ENCODE measurements at places on chromosomes 11 and 22.

GRCh38 chr22:25282671-25283561 lies 63.5 kb downstream of the CRYBB2 start:
- DNase-seq: no peak

- DNase-seq: no peak
Measured at GRCh38 chr11:13362596-13363109, 85.1 kb downstream of the BMAL1 start.

DNA sequence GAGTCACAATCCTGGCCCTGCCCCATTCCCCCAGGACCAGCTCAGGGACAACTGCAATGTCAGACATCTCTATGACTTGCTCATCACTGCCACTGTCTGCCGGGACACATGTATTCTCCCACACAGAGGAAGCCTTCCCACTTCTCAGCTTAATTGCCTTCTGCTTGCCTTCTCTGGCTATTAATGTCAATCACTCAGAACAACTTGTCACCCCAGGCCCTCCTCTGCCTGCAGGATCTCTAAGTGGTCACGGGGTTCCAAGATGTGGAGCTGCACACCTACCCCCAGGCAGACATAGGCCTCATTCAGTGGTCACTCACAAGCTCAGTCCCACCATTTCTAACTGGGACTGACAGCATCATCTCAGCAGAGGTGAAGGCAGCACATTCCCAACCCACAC lies 15.1 kb downstream of the PLEKHA7 start:
- DNase-seq: no peak

DNA sequence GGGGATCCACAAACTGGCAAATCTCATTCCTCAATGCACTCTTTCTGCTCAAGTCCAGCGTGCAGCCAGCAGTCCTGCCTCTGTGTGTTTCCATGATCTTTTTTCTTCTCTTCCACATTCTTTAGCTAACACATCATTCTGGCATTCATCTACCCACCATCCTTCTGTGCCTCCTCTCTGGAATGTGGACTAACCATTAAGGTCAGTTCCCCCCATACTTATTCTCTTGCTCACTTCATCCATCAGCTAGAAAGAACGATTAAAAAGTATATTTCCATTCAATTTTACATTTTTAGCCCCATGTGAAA lies 7.8 kb downstream of the KIRREL3 start:
- DNase-seq: no peak

DNA sequence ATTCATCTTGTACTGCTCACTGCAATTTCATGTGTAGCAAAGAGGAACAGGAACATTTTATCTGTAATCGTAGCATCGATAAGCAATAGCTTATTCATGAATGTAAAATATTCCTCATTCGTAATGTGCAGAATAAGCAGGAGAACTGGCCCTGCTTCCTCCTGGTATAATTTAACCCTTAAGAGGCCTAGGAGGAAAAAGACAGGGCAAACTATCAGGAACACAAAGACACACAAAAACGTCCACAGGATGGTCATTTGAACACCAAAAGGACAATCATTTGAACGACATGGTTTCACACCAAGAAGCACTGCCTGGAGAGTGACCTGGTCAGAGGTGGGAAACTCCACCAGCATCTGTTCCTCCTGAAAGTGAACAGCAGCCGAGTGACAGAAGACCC lies 63.9 kb downstream of the AHNAK start:
- no peak for DNase-seq

DNA sequence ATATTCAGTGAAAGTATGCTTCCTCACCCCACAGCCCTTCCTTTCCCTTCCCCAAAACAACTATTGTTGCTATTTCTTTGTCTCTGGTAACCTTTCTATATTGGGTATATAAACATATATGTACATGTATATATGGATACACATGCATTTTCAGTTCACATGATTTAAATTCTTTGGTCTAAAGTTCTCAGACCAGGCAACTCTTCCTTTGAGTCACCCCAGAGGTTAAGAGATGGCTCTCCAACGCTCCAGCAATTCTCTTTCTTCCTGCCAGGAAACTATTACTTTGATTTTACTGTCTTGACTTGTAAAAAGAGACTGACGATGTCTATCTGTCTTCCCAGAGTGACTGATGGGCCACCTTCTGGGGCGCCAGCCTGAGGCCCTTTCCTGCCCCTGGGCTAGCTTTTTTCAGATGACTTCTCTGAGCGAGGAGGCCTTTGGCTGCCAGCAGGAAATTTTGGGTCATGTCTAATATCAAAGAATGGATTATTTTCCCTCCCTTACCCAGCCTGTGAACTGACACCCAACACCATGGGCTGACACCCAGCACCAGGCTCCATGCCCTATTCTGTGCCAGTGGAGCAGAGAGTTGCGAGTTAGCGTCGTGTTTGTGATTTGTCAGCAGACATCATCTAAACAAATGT lies 14.4 kb upstream of the ST3GAL4 start:
- peak; percentile 19 for DNase-seq

DNA sequence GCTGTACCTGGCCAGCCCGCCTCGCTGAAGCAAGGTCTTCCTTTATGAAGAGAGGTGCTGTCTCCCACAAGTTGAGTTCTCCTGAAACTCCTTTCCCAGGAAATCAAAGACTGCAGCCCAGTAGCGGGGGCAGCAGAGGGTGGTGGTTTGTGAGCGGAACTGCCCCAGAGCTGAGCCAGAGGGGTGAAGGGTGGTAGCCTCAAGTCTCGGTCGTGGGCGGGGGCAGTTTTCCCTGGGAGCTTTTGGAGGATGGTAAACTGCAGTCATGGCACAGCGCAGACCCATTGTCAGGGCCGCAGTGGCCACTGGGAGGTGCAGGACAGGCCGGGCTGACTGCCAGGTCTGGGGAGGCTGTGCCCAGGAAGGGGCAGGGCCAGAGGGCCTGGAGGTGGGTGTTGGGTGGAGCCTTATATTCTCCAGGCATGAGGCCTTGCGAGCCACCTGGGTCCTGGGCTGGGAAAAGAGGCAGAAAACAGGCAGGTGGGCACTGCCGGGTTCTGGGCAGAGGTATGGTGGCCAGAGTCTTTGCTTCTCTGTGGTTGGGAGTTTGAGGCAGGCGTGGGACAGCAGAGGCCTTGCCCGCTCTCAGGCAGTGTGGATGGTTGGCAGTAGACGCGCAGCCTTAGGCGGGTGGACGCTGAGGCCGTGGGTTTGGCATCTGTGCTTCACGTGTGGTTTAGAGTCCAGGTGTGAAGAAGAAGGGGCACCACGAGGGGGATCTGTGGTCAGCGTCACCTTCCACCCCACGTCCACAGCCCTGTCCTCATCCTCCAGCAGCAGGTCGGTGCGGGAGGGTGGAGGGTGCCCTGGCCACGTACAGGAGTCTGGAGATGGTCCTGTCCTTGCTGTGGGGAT lies 1176.4 kb downstream of the BRD1 start:
- DNase-seq: no peak

GRCh38 chr22:37326726-37327125 lies 44.4 kb downstream of the CYTH4 start:
- DNase-seq: peak; percentile 81

DNA sequence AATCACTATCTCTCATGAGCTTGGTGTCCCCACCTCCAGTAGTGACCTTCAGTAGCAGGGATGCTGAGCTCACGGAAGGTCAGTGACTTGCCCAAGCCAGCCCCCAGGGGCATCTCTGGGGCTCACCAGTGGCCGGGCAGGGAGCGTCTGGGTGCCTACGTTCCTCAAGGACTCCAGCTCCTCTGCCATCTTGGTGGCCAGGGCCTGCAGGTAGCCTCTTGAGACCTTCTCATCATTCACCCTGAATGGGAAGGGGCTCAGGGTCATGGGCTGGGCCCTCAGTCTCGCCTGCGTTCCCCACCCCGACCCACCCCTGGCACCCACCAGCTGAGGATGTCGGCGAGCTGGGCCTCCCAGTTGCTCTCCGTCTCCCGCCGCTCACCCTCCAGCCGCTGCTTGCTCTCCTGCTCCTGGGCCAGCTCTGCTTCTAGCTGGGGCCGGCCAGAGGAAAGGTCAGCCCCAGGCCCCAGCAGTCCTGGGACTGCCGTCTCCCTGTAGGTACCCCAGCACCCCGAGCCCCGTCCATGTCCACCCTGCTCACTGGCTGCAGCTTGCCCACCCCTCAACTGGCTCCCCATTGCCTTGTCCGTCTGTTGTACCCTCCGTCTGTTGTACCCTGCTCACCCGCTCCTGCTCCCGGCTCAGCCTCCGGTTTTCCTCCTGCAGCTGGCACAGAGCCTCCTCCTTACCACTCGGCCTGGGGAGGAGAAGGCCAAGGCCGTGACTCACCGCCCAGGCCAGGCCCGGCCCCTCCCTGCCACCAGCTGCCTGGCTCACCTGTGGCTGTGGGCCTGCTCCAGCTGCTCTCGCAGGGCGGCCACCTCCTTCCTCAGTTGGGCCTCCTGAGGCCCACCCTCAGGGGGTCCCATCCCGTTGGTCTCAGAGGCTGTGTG lies 9.5 kb downstream of the CDC42BPG start:
- peak; percentile 28 for DNase-seq

DNA sequence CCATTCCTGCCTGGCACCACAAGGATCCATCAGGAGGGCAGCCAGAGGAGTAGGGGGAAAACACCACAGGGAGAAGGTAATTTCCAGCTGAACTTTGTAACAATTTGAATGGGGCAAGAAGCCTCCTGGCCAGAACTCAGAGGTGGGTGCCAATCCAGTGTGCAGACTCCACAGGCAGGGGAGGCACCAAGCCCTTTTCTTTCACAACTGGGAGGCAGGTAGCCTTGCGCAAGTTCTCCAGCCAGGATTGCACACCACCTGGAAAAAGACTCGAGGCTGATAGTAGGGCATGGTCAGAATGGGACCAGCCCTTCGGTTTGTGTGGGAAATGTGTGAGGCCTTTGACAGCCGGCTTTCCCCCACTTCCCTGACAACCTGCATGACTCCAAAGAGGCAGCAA lies 161.9 kb upstream of the ARHGAP42 start:
- no peak for DNase-seq

DNA sequence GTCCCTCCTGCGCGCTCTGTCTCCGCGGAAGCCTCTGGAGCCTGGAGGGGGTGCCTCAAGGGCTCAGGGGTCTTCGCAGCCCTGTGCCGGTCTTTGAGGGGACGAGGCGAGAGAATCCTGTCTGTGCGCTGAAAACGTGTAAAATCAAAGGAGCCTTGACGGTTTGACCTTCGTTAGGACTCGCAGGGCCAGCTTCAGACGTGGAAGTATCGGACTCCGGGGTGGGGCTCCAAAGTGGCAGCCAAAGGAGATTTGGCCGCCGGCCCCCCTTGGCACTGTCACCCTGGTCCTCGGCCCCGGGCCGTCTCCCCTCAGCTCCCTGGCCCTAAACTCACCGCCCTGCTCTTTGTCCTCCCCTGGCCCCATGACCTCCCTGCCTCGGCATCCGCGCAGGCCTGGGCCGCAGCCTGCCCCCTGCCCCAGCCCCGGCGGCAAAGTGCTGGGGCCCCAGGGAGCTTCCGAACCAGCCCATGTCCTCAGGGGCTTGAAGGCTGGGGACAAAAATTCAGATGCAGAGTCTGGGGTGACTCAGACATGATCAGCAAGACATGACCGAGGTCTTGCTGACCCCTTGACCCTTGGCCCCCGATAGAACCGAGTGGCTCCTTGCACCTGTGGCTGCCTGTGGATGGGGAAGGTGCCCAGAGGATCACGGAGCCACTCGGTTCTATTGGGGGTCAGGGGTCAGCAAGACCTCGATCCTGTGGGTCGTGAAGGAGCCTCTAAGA lies 6.9 kb upstream of the PHRF1 start:
- peak; percentile 64 for DNase-seq

DNA sequence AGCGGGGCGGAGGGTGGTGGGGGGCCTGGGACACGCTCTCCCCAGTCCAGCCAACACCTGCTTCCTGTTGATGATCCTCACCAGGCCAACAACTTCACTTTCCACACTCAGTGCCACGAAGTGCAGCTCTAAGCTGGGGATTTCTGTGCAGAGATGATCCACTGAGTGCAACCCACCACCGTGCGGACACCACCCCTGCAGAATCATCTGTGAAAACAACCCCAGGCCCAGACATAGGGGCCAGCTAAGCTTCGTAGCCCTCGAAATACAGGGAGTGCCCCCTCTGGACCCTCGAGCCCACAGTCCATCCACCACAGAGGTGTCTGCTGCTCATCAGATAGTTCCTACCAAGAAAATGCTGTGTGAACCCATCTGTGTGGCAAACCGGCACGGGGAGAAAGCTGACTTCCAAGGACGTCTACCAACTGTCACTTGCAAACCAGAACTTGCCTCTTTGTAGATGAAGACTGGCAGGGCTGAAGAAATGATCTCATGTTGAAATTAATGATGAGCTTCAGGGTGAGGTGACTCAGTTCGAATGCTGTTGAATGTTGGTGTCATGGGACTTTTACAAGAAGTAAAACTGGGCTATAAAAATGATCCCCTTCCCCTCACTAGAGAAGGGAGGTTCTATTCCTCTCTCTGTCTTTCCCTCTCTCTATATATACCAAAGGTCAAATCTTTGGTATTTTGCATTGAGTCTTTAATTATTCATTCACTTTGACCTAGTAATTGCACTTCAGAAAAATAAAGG lies 73.4 kb downstream of the MYEOV start:
- no peak for DNase-seq

- DNase-seq: no peak
Measured at GRCh38 chr11:3228445-3228829, 3.8 kb downstream of the MRGPRE start.

Data from mucosa of descending colon (tissue), 3 donors.